ENCODE measurements at places on chromosomes 2 and 18.

DNA sequence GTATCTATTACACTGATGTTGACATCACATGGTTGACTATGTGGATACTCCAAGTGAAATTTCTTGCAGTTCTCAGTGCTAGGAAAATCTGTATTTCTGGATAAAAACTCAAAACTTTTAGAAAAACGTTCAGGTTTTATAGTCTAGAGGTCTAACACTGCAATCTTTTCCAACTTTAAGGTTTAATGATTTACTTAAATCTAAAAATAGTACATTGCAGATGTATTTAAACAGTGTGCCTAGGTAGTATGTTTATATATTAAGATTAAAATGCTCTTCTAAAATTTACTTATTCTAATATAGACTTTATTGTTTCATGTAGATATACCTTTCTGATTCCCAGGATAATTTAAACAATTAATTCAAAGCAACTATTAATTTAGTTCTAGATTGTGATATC, 98.3 kb downstream of the SH3YL1 start:
- no peak for DNase-seq

GRCh38 chr2:143732871-143733270, 603.7 kb downstream of the ARHGAP15 start:
- DNase-seq, result no peak

GRCh38 chr2:97935719-97936161, 60.0 kb downstream of the TMEM131 start:
- DNase-seq, result no peak

DNA sequence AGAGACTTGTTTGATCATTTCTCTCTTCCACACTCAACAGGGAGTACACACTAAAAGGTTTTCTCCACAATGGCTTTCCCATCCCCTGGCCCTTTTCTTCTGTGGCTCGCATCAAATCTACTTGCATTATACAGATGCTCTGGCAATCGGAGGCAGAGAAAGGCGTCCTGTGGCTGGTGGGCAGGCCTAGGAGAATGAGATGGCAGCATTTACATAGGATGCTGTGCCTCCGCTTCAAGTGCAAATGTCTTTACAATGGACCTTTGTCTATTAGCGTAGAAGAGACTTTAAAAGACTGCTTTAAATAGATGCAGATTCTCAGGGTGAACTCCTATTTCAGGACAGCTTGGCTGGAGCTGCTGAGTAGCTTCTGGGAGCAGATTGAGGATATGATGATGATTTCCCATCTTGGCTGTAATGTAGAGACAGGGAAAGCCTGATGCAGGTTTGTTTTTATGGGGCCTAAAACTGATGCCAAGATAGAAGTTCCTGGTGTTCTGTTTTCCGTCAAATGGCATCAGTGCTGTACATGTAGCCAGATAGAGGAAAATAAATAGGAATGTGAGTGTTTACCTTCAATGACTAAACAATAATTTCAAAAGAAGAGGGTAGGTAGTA, 423.4 kb downstream of the RND3 start:
- DNase-seq, result no peak

DNA sequence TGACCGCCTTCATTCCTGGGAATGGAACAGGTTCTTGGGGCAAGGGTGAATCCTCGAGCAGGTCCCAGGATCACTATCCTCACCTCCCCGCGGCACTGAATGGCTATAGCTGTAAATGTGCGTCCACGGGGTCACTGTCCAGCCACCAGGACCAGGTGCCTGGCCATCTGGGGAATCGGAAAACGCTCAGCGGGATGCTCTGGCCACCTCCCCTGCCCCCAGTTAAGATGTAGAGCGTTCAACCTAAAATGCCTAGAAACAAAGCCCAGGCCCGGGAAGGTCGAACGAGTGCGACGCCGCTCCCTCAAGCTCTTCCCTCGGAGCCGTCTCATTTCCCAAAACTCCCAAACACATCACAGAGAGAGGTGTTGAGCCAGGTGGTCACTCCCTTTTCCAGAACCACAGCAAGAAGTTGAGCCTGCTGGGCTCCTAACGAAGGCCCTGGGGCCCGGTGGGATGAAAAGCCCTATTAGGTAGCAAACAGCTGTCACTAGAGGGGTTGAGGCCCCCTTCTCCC, 795 bp upstream of the CAPN10 start:
- DNase-seq, result no peak

- no peak for DNase-seq
These were observed 8.1 kb downstream of the FBXO48 start for GRCh38 chr2:68458981-68459380.

GRCh38 chr2:104177179-104177578, 676.7 kb upstream of the POU3F3 start:
- no peak for DNase-seq

DNA sequence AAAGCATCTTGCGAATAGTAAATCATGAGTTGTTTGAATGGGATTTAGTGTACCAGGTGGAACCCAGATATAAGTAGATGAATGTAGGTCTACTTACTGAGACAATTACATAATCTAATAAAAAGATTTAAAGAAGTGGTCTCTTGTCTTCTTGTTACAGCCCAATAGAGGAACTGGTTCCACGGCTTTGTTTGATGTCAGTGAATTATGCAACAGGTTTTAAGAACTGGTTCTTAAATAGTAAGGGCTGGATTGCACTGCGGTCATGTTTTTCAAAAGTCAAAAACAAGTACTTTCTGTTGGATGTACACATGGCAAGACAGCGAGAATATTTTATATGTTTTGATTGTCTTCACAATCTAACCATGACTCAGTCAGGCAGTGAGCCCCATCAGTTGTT, 15.4 kb upstream of the SLC9A2 start:
- DNase-seq, result no peak

DNA sequence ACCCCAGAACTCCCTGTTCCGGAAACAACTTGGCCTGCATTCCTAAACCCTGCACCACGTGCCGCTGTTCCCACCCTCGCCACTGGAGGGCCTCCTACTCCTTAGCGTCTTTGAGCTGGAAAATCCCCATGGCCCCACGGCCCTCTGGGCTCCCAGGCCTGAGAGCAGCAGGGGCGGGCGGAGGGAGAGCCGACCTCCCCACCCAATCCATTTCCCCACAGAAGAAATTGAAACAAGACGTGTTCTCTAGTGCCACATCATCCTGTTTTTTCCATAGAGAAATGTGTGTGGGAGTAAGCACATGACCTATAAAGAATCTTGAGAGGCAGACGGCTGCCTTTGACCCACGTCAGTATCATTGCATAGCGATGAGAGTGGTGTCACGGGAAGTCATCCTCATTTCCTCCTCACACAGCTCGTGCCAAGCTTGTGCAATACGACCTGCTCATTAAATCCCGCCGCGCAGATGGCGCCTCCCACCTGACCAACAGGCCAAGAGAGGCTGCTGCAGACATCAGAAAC, 79.2 kb downstream of the LAMA1 start:
- no peak for DNase-seq

DNA sequence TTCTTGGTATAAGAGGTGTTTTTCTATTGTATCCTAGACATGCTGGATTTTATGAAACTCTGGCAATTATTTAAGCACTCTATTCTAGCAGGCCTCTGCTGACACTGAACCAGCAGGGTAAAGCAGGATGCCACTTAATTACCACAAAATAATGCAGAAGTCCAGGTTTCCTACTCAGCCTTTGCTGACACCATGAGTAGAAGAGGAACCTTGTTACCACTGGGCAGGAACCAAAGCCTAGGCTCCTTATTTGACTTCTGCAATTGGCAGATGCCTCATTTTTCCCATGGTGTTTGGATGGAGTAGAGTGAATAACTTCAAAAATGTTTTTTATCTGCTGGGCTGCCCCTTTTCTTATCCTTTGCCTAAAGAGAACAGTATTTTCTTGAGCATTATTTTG, 60.8 kb downstream of the THNSL2 start:
- DNase-seq, result no peak

GRCh38 chr2:71423817-71424420, 29.4 kb upstream of the DYSF start:
- DNase-seq, result no peak

GRCh38 chr2:239339726-239340601, 60.9 kb downstream of the HDAC4 start:
- DNase-seq, result no peak

DNA sequence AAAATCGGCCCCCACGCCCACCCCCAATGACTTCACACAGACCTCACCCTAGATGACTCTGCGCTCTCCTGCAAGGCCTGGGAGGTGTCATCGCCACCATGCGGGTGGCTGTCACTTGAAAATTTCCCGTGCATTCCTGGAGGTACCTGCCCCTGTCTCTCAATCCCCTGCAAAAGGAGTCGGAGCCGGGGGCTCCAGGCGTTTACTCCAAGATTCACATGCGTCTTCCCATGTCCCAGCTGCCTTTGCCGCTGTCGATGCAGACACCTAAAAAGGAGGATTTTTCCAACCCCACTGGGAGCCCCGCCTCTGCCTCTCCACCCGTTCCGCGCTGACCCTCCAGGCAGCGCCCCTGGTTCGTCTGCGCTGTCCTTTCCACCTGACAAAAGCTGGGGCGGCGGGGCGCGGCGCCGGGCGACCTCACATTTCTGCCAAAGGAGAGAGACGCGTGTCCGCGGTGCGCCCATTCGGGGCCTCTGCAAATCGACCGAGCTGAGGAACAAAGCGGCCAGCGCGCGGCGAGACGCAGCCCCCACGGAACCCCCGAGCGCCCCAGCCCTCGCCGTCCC, 667 bp downstream of the REEP1 start:
- no peak for DNase-seq

Data from stimulated activated CD8-positive, alpha-beta memory T cell treated with anti-CD3 and anti-CD28 coated beads, Interleukin-15, amount 100 ng/mL, for 24 hours (primary cell).